ENCODE measurements at places on chromosomes 13 and 19.

GRCh38 chr19:39406656-39407409 lies at the start of gene ZFP36:
Gene ZFP36, plus strand, starts transcription at chr19:39406847. Its CDS starts 58 bp downstream, at chr19:39406905.
- peak; percentile 87 for DNase-seq

DNA sequence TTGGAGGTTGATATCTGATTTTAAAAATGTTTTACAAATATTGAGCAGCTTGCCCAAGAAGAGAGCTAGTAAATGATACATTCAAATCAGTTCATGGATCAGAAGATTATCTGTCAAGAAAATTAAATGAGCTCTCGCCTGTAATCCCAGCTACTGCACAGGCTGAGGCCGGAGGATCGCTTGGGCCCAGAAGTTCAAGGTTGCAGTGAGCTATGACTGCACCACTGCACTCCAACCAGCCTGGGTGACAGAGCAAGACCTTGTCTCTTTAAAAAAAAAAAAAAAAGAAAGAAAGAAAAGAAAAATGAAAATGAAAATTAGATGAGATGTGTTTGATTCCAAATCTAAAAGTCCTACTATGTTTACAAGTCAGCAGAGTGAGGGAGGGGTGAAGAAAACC lies 2.4 kb downstream of the SPART start:
- peak; percentile 45 for DNase-seq

DNA sequence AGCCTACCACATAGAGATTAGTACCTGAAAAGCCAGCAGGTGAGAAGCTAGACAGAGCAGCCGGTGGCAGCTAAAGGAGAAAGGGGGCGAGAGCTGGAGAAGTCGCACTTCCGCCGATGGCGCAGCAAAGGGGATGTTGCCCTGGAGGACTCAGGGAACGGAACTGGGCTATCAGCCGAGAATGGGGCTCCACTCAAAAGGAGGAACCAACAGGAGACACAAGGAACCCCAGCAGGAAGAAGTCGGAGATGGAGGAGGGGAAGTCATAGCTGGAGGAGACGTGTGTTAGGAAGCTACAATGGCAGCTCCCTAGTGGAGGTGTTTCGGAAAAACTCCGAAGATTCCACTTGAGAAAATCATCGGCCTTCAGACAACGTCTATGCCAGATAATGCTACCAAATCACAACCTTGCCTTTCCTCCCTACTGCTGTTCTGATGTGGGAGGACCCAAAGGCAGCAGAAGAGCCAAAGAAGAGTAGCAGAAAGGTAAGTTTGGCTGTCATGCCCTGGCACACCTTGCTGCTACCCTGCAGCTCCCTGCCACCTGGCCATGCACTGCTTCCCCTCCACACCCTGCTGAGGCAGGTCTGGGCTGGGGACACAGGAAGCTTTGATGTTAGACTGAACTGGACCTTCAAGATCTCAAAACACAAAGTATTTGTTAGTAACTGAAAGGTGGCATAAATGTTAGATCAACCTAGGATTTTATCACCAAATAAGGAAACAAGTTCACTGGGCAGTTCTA lies 127.9 kb downstream of the DLEU7 start:
- no peak for DNase-seq

GRCh38 chr19:8257052-8257443 lies 47.9 kb downstream of the CERS4 start:
- peak; percentile 24 for DNase-seq

- DNase-seq: no peak
These were observed 32.4 kb downstream of the GRIK5 start for GRCh38 chr19:42037649-42038048.

DNA sequence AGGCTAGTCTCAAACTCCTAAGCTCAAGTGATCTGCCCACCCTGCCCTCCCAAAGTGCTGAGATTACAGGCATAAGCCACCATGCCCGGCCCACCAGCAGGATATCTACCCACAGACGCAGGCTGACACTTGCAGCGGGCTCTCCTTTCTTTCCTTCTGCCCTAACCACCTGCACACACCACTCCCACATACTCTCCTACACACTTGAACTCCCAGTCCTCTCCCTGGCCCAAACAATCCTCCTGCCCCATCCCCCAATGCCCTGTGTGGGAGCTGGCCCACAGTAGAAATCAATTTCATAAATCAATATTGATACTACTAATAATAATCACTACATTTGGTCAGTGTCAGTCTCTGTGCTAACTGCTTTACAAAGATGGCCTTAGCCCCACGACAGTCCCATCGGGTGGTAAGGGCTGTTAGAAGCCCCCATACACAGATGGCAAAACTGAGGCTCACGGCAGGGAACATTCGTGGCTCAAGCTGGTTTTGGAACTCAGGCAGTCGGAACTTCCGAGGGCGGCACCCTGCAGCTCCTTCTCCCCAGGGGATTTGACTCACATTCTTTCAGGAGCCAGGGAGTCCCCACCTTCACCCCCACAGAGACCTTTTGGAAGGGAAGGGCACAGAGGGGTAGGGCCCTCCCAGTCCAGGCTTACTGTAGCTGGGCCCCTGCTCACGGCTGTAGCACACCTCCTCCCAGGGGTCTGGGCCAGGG lies 3.4 kb upstream of the DPF1 start:
- DNase-seq: no peak

DNA sequence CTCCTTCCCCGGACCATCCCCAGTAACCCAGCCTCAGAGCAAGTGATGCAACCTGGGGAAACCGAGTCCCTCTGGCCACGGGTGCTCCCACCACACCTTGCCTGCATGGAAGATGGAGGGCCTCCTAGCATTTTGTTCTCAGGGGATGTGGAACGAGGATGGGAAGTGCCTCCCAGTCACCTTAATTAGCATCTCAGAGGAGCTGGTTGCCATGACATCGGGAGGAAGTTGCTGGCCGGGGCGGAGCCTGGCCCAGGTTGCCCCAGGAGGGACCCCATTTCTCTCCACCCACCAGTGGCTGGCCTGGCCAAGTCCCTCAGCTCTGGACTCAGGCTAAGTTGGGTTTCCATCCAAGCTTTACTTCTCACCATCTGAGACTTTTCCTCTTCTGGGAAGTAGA lies 24.1 kb upstream of the PTPRS start:
- DNase-seq: no peak

- no peak for DNase-seq
These were observed 59.3 kb downstream of the CRYL1 start for GRCh38 chr13:20466371-20466770.

DNA sequence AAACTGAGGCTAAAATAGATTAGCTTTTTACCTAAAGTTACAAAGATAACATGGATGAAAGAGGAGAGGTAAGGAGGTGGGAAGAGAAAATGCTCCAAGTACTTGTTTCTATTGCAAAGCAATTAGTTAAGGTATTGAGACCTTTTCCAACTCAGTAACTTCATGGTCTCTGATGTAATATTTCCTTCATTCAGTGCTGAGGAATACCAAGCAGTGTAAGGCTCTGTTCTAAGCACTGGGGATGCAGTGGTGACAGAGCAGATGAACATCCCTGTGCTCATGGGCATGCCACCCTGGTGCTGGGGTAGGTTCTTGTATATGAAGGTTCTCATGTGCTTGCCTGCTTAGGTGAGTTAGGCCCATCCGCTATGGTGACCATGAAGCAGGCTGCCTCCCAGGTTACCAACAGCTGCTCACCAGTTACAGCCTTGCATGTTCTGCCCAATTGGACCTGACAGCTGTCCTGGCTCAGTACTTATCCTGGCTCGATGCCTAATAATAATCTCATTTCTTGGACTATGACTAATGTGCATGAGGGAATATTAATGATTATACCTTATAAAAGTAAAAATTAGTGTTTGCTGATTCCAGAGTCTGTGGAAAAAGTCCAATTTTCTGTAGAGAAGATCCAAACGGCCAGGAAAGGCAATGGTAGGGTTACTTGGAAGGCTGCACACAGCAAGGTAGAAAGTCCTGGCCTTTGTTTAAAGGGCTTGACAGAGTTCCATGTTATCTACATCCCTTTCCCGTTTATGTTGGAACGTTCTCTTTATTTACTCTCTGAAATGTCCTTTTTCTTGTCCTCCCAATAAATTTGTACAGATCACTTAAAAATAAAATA lies 48.3 kb downstream of the LATS2 start:
- DNase-seq: no peak

- DNase-seq: no peak
These were observed 36.6 kb downstream of the PCDH8 start for GRCh38 chr13:52811841-52812240.

DNA sequence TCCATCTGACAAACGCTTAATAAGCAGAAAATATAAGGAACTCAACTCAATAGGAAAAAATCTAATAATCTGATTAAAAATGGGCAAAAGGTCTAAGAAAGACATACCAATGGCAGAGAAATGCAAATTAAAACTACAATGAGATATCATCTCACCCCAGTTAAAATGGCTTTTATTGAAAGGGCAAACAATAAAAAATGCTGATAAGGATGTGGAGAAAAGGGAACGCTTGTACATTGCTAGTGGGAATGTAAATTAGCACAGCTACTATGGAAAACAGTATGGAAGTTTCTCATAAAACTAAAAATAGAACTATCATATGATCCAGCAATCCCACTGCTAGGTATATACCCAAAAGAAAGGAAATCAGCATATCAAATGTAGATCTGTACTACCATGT lies 508.8 kb upstream of the GPC6 start:
- no peak for DNase-seq

GRCh38 chr19:56217039-56217949 lies 15.2 kb downstream of the ZSCAN5C start:
- no peak for DNase-seq

DNA sequence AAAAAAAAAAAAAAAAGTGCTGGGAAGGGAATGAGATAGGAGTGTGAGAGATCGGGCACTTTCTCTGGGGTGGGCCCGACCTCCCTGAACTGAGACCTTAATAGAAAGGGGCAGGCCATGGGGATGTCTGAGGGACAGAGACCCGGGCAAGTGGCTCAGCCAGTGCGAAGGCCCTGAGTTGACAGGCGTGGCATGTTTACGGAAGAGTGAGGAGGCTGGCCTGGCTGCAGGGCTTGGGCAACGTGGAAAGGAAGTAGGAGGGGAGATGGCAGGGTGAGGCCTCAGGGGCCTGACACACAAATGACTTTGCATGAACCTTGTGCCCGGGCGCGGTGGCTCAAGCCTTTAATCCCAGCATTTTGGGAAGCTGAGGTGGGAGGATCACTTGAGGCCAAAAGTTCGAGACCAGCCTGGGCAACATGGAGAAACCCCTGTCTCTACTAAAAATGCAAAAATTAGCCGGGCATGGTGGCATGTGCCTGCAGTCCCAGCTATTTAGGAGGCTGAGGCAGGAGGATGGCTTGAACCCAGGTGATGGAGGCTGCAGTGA lies 13.9 kb downstream of the FCHO1 start:
- DNase-seq: peak; percentile 41

DNA sequence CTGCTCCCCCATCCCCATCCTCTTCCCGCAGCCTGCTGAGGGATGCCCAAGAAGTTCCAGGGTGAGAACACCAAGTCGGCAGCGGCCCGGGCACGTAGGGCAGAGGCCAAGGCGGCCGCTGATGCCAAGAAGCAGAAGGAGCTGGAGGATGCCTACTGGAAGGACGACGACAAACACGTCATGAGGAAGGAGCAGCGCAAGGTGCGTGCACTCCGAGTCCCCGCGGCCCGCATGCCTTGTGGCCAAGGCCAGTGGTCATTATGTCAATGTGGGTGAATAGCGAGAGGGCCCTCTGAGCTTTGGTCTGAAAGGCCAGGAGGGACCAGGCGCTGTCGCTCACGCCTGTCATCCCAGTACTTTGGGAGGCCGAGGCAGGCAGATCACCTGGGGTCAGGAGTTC lies 3.6 kb downstream of the CCDC124 start:
- DNase-seq: no peak

DNA sequence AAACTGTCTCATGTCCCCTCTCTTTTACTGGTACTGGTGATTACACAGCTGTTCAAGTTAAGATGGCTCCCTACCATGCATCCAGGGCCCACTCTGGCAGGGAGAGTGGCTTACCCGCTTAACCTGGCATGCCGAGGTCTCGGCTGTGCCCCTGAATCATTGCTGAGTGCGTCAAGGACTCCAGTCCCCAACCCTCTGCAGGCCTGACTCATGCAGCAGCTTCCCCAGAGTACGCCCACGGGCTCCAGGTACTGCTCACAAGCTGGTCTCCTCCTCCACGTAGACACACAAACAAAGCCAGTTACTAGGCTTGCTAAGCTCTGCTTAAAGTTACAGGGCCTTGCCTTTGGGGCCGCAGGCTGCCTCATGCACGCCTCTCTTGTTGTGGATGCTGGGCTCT lies 447.4 kb downstream of the COG6 start:
- no peak for DNase-seq

GRCh38 chr13:80161219-80161618 lies 179.7 kb downstream of the SPRY2 start:
- no peak for DNase-seq

DNA sequence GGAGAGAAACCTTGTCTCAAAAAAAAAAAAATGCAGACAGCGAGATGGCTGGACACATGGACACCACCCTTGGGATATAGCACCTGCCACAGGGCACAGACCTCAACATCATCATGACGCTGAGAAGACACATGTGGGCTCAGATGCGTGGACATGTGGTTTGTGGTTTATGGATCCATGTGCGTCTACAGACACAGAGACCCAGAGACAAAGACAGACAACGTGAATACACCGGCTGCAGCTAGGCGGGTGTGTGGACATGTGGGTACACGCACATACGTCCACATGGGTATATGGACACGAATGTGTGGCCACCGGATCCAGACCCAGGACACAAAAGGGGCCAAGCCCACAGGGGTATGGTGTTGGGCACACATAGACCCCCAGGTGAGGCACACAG lies 1.3 kb downstream of the TNFSF14 start:
- DNase-seq: no peak

- no peak for DNase-seq
These were observed 463.2 kb downstream of the KLF5 start for GRCh38 chr13:73521985-73522524.

- DNase-seq: no peak
These were observed 7.9 kb upstream of the FRY start for GRCh38 chr13:32023698-32024097.

GRCh38 chr19:51660975-51661600 lies 14.5 kb upstream of the SIGLEC14 start:
- DNase-seq: peak; percentile 89

DNA sequence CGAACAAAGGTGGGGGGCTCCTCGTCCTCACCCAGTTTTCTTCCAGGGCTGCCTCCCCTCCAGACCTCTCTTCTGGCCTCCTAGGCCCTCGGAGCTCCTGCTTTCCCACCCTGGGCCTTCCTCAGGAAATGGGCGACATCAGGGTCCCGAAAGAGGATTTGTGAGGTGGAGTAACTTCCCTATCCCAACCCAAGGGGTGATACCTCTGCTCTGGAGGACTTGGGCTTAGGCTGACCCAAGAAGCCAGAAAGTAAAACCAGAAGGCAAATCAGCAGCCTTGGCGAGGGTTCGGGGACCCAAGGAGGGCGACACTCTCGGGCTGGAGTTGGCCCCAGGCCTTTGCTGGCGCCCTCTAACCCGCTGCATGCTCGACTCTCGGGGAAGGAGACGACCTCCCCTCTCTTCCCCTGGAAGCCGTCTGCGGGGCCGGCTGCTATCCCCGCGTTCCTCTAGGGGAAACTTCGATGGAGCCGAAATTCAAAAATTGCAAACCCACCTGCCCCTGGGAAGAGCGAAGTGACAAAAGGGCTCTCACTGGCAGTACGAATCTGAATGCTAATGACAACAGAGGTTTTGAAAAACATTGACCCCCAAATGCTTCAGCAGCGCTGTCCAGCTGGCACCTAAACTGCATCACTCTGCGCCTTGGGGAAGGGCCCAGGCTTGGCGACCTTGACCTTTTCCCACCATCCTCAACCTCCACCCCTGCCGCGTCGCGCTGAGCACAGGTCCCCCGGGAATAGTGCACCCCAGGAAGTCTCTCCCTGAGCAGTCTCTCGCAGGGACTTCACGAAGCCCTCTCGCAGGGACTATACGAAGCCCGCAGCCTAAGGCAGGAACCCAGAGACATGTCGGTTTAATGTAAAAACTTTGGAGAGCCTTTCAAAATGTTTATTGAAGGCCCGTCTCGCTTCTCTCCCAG lies 2.4 kb downstream of the PDX1 start:
- DNase-seq: no peak

All from erythroblast (primary cell).